H1 (cell line): ENCODE measurements at places on chromosomes 5 and 9. TPM values are rescaled to one million over a fixed set of nuclear protein-coding genes. Genes with fewer than 3 reads are reported as not detected.

DNA sequence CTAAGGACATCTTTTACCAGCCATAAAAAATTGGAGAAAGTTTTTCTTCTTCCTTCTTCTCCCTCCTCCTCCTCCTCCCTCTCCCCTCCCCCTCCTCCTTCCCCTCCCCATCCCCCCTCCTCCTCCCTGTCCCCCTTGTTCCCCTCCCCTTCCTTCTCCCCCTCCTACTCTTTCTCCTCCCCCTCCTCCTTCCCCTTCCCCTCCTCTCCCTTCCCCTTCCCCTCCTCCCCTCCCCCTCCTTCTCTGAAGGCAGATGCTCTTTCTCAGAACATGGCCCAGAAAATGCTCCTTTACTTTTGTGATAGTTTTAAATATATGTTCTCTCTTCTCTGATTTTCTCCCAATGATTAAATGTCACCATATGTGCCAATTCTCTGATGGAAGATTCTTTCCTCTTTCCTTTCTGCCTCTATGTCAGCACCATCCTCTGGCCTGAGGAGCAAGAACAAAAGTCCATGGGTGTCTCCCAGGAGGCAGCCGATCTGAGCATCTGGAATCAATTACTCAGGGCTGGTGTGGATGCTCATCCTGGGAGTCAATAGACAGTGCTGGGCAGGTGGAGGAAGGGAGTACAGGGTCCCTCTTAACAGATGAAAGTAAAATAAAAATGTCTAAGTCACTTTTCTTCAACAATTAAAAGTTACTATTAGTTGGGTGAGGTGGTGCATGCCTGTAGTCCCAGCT, 63.0 kb upstream of the GNA14 start:
- no peak for DNase-seq

Gene TXNDC8
- not detected in 2 replicates for total RNA-seq

DNA sequence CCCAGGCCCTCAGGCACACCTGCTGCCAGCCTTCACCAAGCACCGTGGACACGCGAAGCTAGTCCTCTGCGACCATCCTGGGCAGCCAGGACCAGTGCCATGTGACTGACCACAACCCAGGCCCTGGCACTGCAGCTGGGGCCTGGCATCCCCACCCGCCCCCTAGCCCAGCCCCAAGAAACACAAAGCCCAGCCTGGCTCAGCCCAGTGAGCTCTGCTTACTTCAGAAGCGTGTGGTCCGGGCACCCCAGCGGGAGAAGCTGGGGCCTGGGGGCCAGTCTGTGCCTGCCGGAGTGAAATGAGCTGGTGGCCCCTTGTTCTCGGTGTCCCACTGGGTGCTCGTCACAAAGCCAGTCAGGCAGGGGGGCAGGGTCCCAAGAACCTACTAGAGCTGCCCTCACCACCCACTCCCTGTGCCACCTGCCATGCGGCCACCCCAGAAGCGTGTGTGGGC, 87.9 kb downstream of the KCNT1 start:
- no peak for DNase-seq

DNA sequence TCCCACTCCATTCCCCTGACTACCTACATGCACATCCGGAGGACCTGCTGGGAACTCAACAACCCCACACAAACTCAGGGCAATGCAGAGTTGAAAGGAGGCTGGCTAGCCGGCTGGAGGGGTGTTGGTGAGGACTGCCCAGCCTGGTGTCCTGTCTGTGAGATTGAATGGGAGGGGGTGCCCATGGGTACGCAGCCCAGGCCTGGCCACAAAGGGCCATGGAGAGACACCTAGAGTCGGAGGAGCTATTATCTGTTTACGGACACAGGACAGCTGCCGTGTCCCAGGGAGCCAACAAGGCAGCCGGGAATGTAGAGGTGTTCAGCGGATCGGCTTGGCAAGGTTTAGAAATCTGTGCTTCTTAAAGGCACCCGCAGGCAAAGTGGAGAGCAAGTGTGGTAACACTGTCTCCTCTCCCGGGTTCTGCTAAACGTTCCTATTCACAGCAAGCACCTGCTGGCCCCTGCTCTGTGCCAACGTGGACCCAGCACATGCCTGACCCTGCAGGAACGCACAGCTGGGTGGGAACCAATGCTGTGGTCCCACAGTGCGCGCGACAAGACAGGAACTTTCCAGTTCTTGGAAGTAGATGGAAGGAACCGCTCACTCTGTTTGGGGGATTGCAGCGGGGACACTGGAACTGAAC, 166.7 kb downstream of the DAB2IP start:
- DNase-seq = no peak

Gene CFAP157
- not detected in 2 replicates for total RNA-seq
